CD4-positive, alpha-beta T cell (primary cell): ENCODE measurements at places on chromosomes 12 and 14. TPM values are rescaled to one million over a fixed set of nuclear protein-coding genes. Genes with fewer than 3 reads are reported as not detected.

GRCh38 chr12:71591601-71592000, 72.0 kb downstream of the ZFC3H1 start:
- H3K4me3 ChIP-seq, result no peak overlapping the region
- H3K27ac ChIP-seq, result no peak overlapping the region
- no peak for DNase-seq

GRCh38 chr12:24505366-24506015, 443.4 kb downstream of the BCAT1 start:
- H3K36me3 ChIP-seq, result no peaks in the 10 kb centered on the region
- H3K4me3 ChIP-seq, result no peak overlapping the region
- no peaks in the 10 kb centered on the region for H3K4me1 ChIP-seq
- no peak overlapping the region for H3K27ac ChIP-seq
- no peak for DNase-seq

- no peak for DNase-seq
- H3K4me3 ChIP-seq, result no peak overlapping the region
- no peaks in the 10 kb centered on the region for H3K4me1 ChIP-seq
- H3K27me3 ChIP-seq, result no peaks in the 10 kb centered on the region
Measured at GRCh38 chr12:69708649-69709048, 9.5 kb upstream of the BEST3 start.

GRCh38 chr14:61034416-61035120, 53.5 kb downstream of the SLC38A6 start:
- H3K36me3 ChIP-seq, result no peaks in the 10 kb centered on the region
- no peak overlapping the region for H3K4me3 ChIP-seq
- H3K27me3 ChIP-seq, result no peaks in the 10 kb centered on the region
- DNase-seq, result no peak
- H3K4me1 ChIP-seq, result no peaks in the 10 kb centered on the region

DNA sequence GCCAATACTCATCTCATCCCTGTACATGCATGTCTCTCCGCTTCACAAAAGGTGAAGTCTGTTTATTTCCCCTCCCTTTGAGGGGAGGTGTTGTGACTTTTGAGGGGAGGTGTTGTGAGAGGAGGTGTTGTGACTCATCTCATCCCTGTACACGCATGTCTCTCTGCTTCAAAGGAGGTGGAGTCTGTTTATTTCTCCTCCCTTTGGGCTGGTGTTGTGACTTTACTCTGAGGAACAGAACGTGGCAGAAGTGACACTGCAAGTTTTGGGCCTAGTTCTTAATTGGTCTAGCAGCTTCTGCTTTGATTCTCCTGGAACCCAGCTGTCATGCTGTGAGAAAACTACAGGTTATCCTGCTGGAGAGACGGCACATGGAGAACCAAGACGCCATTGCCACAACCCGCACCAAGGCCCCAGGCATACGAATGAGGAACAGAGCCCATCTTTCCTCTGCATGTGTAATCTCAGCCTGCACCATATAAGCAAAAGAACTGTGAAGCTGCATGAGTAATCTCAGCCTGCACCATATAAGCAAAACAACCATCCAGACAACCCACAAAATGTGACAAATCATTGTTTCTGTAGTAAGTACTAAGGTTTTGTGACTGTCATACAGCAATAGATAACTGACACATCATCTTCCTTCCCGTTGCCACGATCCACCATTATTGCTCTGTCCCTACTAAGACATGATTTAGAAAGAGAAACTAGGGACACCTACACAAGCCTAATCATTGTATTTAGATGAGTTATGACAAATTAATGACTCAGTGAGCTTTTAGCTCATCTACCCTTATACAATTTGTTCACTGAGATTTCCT, 30.0 kb downstream of the GALNT4 start:
- DNase-seq, result no peak
- peaks cover 24% of the 10 kb centered on the region for H3K36me3 ChIP-seq
- no peak overlapping the region for H3K4me3 ChIP-seq
- H3K27ac ChIP-seq, result no peak overlapping the region

The GCH1 gene
- 20.4 TPM for total RNA-seq

The SLC4A8 gene
- 1.3 TPM for total RNA-seq

The NTF3 gene
- not detected for total RNA-seq
